ENCODE measurements at places on chromosomes 3 and 15.

DNA sequence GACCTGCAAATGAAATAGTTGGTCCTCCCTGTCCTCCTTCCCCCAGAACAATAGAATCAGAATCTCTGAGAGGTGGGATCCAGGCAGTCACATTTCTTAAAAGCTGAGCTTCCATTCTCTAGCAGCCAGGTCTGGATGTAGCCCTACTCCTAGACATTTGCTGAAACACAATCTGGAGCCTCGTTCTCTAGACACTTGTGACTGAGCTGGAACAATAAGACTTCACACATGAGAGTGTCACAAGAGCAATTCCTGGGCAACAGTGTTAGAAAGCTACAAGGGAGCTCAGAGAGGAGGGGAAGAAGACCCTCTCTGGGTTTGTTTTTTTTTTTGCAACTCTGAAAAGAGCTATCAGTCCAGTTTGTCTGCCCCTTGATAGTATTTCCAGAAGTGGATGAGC, 14.5 kb downstream of the CORO2B start:
- no peak for DNase-seq

- DNase-seq = no peak
Observed at GRCh38 chr3:161343540-161343939, 27.8 kb downstream of the SPTSSB start.

- no peak for DNase-seq
Observed at GRCh38 chr3:140568842-140569520, 108.9 kb upstream of the TRIM42 start.

- no peak for DNase-seq
Observed at GRCh38 chr15:94036156-94036555, 195.2 kb upstream of the MCTP2 start.

- DNase-seq = no peak
Observed at GRCh38 chr3:52183786-52184445, 14.0 kb upstream of the ALAS1 start.

GRCh38 chr15:43429687-43430086, 58.8 kb downstream of the TUBGCP4 start:
- no peak for DNase-seq

DNA sequence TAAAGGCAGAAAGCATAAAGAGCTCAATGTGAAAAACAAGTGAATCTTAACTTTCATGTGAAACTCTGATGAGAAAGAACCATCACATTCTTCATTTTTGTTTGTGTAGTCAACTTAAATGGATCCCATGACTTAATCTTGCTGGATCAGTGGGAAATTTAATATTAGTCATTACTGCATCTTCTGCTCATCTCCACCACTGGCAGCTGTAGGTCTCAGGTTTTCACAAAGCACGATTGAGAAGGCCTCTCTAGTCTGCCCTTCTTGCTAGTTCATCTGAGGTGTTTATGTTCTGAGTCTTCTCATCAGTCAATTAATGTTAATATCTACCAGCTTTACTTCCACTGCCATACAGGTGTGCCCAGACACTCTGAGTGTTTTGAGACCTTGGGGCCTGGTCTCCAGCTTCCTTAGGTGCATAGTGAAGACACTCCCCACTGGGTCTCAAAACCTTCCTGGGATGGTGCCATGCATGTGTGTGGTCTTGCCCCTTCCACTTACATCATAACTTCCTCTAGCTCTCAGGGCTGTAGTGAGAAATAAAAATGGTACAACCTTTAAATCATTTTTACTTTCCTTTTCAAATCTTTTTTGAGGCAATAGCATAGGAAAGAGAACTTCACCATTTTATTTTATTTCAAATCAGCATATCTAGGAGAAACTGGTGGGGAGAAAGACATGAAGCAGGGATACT, 421.6 kb upstream of the CBLB start:
- no peak for DNase-seq

- no peak for DNase-seq
Observed at GRCh38 chr3:69292185-69292584, 93.7 kb downstream of the FRMD4B start.

GRCh38 chr3:88298189-88298588, 148.4 kb downstream of the C3orf38 start:
- no peak for DNase-seq

All from pulmonary artery endothelial cell (primary cell).